ENCODE measurements at places on chromosomes 16 and 17.

DNA sequence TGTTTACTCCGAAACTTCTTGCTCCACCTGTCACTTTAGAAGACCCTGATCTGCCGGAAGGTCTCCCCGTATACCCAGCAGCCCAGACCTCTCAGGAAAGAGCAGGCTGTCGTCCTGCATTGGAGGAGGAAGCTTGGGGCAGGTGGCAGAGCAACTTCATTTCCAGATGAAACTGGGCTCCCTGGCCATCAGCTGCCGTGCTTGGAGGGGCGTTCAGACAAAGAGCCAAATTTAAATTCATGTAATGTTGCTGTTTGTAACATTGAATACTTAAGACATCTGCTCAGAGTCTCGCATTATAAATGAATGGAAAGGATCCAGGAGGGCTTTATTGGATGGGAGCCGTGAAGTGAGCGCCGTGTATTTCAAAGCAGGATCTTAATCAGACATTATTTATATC lies 628.5 kb downstream of the MAF start:
- no peak for DNase-seq

DNA sequence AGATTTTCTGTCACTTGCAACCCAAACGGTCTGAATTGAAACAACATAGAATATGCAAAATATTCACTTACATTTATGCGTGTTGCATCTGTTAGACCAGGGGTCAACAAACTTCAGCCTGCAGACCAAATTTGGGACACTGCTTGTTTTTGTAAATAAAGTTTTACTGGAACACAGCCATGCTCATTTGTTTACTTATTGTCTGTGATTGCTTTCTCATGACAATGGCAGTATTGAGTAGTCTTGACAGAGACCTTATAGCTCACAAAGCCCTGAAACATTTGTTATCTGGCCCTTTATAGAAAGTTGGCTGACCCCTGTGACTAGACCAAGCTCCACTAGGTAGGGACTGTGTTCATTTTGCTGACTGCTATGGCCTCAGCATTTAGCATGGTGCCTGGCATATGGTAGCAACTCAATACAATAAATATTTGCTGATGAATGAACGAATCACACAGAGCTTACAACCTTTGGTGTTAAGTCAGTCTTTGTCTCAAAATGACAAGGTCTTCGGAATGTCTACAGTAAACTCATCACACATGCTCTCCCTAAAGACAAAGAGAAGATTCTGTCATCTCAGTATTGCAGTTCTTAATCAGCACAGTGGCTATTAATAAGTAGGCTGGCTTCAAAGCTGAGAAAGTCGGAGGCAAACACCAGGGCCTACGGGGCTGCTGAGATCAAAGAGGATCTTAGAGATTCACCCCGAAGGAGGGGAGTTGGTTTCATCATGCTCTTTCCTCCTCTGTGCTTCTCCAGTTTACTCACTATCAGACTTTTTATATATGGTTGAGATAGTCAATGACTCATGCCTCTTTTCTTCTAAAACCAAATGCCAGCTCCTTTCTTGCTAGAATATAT lies 95.2 kb upstream of the AXIN2 start:
- DNase-seq: no peak

DNA sequence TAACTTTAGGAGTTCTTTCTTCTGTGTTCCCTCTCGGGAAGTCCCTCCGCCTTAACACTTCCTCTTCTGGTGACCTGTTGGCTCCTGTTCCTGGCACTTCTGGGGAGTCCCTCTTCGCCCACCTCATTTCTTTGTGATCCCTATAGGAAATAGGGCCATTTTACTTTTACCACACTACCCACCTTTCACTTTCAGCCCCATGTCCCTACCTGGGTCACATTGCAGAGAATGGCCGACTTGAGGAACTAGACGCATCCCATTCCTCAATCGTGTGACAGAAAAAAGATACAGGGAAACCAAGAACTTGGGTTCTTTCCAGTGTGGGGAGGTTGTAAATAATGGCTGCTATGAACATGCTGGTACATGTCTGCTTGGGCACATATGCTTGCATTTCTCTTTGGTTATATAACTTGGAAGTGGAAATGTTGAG lies 6.6 kb downstream of the IL21R start:
- DNase-seq: no peak

DNA sequence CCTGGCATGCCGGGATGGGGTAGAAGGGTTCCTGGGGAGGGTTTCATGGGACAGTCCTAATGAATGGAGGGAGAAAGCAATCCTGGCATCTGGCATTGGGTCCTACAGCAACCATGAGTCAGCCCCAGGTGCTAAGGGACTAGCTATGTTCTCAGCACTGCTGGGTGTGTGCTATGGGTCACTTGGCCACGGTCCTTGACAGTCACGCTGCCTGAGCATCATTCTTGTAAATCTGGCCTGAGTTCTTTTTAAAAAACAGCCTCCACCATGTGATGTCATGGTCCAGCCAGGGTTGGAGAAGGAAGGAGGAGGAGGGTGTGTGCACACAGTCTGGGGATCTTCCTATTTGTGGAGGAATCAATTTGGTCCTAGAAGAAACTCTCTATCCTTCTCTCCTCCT lies 6.2 kb upstream of the RAMP2 start:
- DNase-seq: no peak

- no peak for DNase-seq
Measured at GRCh38 chr16:70713342-70713741, 27.5 kb upstream of the MTSS2 start.

Data from uterus (tissue), 4 donors.